ENCODE measurements at places on chromosomes 12 and 14. TPM values are rescaled to one million over a fixed set of nuclear protein-coding genes. Genes with fewer than 3 reads are reported as not detected.

MTERF2 gene
- total RNA-seq = 4.7 TPM

PLCZ1 gene
- not detected for total RNA-seq

LBHD2 gene
- total RNA-seq = not detected

AKAP3 gene
- 2.1 TPM for total RNA-seq

STAC3 gene
- total RNA-seq = 0.63 TPM

TSPAN19 gene
- 0.16 TPM for total RNA-seq

ZBTB1 gene
- total RNA-seq = 33.4 TPM

CISTR gene
- not detected for total RNA-seq

TESPA1 gene
- not detected for total RNA-seq

MARCHF9 gene
- total RNA-seq = 4.5 TPM

CLEC1A gene
- not detected for total RNA-seq

KRT74 gene
- total RNA-seq = not detected

PTGER2 gene
- 35.9 TPM for total RNA-seq

ADAM21 gene
- 0.77 TPM for total RNA-seq

CLEC2A gene
- not detected for total RNA-seq

ANO2 gene
- total RNA-seq = not detected

DDN gene
- total RNA-seq = under 0.01 TPM

KLRC2 gene
- 0.43 TPM for total RNA-seq

Data from bronchial smooth muscle cell (primary cell).